ENCODE measurements at places on chromosomes 3 and 15. TPM values are rescaled to one million over a fixed set of nuclear protein-coding genes. Genes with fewer than 3 reads are reported as not detected.

MKRN3 gene
- not detected for total RNA-seq

FHIT gene
- total RNA-seq = 3.9 TPM

POTEB2 gene
- not detected for total RNA-seq

SAMMSON gene
- 26.3 TPM for total RNA-seq

UBR1 gene
- total RNA-seq = 28.7 TPM

MAP1A gene
- total RNA-seq = 0.87 TPM

C3orf80 gene
- total RNA-seq = 0.21 TPM

P4HTM gene
- total RNA-seq = not detected

BCL2A1 gene
- 105 TPM for total RNA-seq

ITGA11 gene
- total RNA-seq = not detected

C3orf62 gene
- total RNA-seq = 2.1 TPM

FGF7 gene
- total RNA-seq = 20.3 TPM

GP9 gene
- not detected for total RNA-seq

COL6A5 gene
- total RNA-seq = not detected

KBTBD13 gene
- not detected for total RNA-seq

CFAP91 gene
- total RNA-seq = not detected

FRMD4B gene
- total RNA-seq = 31.4 TPM

Measured in SK-MEL-5 (cell line).